ENCODE measurements at places on chromosomes 13 and 19. TPM values are rescaled to one million over a fixed set of nuclear protein-coding genes. Genes with fewer than 3 reads are reported as not detected.

The WDR62 gene
- 0.08 TPM for polyA plus RNA-seq

The TMIGD2 gene
- polyA plus RNA-seq = 23.7 TPM

The CEACAM7 gene
- not detected for polyA plus RNA-seq

- DNase-seq = no peak
Measured at GRCh38 chr13:46050771-46051170, 1.8 kb downstream of the ZC3H13 start.

- DNase-seq = peak; percentile 44
Measured at GRCh38 chr19:46495786-46496099, at the start of gene PNMA8B. Gene PNMA8B, minus strand, starts transcription at chr19:46495867. Its CDS starts 402 bp downstream, at chr19:46495465.
